AG09309 (cell line): ENCODE measurements at places on chromosomes 4 and X.

DNA sequence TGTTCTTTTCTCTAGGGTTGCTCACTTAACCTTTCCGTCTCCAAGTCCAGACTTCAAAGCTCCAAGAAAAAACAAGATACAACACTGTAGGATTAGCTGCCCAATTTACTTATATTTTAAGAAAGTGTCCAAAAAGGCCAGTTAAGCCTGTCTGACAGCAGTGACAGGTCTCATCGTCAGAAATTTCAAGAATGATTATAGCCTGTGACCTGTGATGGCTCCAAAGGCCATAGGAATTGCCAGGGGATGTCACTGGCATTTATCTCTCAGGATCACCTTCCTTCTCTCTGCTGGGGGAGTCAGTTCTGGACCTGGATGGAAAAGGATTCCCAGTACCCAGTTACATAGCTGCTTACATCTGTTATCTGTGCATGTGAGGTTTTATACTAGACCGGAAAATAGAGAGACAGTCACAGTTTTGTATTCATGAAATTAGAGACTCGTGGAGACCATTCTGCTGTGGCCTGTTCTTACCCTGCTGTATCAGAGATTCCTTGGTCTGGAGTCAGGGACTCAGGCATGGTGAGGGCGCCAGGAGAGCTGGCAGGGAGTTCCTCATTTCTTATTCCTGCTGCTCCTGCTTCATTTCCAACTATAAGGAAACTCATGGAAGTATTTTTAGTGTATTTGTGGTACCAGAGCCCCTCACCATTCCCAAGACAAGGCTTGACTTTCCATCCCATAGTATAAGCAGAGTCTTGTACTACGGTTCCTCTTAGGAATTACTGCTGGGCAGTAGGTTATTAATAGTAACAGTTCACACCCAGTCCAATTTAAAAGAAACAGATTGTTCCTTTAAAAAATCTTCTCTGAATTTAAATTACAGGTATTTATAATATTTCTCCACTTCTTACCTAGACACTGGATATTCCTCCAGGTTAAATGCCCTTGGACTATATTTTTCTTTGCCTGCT lies 220.8 kb downstream of the SHROOM3 start:
- no peak for DNase-seq

GRCh38 chrX:37993837-37994619 lies 12.3 kb upstream of the SYTL5 start:
- DNase-seq, result no peak

DNA sequence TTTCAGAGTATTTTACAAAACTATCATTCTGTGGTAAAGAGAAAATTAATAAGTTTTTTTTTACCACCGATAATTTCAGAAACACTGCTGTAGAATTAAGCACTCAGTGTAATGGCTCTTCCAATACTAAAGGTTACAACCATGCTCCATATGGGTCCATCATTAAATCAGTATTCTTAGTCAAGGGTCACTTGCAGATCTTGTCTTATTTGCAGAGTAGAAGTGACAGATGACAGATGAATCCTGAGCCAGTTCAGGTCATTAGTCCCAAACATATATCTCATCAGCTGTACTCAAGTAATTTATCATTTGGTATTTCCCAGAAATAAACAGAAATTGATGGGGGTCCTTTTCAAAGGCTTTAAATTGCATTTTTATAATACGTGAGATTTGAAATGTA lies 182.9 kb downstream of the CFAP47 start:
- DNase-seq, result no peak

- no peak for DNase-seq
These were observed 59.0 kb downstream of the CCSER1 start for GRCh38 chr4:90186229-90186628.

DNA sequence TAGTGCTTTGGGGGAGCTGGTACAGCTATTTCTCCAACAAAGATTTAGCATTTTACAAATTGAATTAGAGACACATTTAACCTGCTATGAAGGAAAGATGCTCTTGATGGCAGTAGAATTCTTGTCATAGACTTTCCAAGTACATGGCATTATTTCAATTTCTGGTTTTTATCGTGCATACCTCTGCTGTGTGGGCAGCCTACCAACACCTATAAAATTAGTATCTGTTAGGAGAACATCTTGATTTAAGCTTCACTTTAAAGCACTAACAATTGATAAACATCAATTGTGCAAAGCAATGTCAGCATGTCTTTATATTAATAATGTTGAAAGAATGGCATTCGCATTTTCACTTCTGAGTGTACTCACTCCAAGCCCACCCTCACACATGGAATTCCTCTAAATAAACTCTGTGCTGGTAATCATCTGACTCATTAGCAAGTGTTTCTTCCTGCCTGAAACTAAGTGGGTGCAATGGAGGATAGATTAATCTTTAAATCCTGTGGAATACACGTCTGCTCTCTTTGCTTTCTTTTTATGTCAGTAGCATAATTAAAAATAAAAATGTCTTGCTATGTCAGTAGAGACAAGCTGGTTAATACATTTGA lies 279.8 kb upstream of the MAGEB18 start:
- no peak for DNase-seq

- DNase-seq, result no peak
These were observed 17.6 kb downstream of the ADRA2C start for GRCh38 chr4:3783693-3784306.

DNA sequence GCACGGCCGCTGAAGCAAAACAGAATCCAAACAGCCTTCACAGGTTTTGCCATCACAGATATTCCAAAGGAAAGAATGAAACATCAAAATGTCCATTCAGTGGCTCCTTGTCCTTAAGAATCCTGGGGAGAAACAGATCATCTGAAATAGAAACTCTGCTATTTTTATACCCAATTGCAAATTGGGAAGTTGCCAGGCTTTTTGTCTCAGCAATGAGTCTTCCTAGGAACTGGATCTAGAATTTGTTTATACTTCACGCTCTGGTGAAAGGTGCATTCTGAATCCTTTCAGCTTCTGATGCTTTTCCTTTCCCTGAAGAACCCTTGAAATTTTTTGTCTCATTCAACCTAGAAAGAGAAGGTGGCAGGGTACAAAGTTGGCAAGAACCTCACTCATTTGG lies 218.9 kb downstream of the FBXW7 start:
- no peak for DNase-seq
